IMR-90 (cell line): ENCODE measurements at places on chromosomes 16 and 17. TPM values are rescaled to one million over a fixed set of nuclear protein-coding genes. Genes with fewer than 3 reads are reported as not detected.

- no peak for DNase-seq
Measured at GRCh38 chr17:50381920-50382319, 8.9 kb downstream of the EME1 start.

DNA sequence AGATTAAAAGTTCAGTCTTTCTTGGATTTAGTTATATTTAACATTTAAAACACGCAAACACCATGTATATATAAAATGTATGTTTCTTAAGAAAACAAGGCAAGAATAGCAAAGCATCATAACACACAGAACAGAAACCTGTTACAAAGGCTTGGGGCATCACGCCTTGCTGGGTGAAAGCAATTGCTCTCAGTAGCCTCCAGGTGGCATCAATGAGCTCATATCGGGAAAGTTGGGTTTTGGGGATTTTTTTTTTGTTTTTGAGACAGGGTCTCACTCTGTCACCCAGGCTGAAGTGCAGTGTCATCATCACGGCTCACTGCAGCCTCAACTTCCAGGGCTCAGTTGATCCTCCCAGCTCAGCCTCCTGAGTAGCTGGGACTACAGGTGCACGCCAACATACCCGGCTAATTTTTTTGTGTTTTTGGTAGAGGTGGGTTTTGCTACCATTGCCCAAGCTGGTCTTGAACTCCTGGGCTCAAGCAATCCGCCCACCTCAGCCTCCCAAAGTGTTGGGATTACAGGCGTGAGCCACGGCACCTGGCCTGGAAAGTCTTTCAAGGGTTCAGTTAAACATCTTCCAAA is 56.9 kb downstream of the CYB5D2 start:
- peak; percentile 42 for DNase-seq

DNA sequence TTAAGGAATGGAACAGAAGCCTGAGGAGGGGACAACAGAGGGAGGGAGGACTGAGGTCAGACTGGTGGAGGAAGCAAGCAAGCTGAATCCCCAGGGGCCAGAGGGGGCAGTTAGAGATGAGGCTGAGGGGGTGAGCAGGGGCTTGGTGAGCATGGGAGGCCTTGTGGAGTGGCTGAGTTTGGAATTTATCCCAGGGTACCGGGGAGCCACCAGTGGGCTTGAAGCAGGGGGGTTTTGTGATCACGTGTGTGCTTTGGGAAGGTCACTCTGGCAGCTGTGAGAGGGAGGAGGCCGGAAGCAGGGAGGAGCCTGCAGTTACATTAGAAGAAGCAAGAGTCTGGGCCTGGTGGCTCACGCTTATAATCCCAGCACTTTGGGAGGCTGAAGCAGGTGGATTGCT is 9.8 kb upstream of the CTCF start:
- DNase-seq = no peak

- DNase-seq = no peak
Measured at GRCh38 chr16:55779402-55780094, 53.3 kb downstream of the CES1 start.

- no peak for DNase-seq
Measured at GRCh38 chr17:81085420-81085911, 50.5 kb downstream of the BAIAP2 start.

DNA sequence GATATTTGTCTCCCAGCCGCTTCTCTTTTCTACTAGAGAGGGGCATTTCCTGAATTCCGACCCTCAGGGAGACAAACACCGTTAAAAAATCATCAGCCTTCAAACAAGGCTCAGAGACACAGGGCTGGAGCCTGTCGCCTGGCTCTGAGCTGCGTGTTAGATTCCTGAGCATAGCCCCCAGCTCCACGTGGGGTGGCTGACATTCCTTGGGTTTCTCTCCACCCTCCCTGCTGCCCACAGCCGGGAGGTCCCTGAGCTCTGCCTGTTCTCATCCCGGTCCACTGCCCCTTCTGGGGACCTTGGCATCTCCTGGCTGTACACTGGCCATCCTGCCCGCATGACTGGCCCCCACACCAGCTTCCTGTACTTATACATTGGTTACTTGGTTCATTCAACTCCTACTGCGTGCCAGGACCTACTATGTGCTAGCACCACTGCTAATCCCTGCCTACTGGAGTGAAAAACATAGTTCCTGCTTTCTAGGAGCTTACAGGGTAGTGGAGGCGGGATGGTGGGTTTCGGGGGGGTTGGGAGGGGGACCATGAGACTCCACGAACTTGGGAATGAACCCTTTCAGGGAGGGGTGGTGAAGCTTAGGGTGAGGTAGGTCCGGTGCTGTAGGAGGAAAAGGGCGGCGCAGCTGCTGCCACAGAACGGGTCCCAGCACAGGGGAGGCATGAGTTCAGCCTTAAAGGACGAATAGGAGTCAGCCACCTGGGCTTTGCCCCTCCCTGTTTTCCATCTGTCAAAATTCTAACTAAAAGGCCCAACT is 52.1 kb upstream of the TMEM132E start:
- DNase-seq = no peak

P2RX1 gene
- not detected in 2 replicates for total RNA-seq

DNA sequence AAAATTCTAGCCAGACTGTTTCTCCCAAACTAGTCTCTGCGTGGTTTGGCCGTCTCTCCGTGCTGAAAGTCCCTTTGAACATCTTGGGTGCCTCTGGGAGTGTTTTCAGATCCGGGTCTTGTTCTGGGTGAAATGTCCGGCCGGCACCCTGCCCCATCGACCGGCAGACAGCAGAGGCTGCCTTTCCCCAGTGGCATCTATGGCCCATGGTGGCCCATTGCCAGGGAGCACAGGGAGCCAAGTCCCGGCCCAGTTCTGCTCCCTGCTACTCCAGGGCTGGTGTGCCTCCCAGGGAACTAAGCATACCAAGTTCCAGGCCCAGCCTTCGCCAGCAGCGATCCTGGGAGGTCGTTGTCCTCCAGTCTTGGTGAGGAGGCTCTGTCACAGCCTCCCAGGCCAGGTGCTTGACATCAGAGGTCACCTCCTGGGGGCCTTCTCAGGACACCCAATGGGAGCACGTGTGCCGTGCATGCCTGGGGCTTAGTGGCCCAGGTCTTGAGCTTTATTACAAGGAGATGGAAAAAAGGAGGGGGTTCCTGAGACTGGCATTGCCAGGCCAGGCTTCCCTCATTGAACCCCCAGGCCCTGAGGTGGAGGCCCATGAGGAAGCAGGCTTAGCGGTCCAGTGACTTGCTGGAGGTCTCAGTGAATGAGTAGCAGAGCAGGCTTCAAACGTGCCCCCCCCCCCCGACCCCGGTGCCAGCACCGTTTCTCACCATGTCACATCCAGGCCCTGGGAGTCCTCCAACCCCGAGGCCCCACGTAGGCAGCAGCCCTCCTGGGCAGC is 54.0 kb downstream of the PGS1 start:
- no peak for DNase-seq

DNA sequence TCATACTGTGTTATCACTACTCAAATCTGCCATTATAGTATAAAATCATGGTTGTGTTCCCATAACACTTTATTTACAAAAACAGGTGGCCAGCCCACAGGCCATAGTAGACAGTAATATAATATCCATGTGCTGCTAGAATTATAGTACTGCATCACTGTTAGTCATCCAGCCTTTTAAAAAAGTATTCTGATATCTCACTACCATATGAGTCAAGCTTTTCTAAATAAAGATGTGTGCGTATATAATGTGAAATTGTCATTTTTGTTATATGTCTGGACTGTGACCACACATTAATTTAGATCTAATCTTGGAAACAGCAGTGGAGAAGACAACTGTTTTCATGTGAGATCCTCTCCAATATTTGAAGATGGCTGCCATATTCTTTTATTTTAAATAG is 1049.1 kb upstream of the GOT2 start:
- peak; percentile 7 for DNase-seq

- DNase-seq = peak; percentile 22
Measured at GRCh38 chr17:58121925-58122324, 26.3 kb upstream of the OR4D1 start.

GRCh38 chr17:41917679-41918313 is 955 bp downstream of the ACLY start:
- DNase-seq = peak; percentile 31

- DNase-seq = no peak
Measured at GRCh38 chr16:28312327-28312726, 20.0 kb downstream of the SBK1 start.

C1QTNF8 gene
- not detected in 2 replicates for total RNA-seq

DNA sequence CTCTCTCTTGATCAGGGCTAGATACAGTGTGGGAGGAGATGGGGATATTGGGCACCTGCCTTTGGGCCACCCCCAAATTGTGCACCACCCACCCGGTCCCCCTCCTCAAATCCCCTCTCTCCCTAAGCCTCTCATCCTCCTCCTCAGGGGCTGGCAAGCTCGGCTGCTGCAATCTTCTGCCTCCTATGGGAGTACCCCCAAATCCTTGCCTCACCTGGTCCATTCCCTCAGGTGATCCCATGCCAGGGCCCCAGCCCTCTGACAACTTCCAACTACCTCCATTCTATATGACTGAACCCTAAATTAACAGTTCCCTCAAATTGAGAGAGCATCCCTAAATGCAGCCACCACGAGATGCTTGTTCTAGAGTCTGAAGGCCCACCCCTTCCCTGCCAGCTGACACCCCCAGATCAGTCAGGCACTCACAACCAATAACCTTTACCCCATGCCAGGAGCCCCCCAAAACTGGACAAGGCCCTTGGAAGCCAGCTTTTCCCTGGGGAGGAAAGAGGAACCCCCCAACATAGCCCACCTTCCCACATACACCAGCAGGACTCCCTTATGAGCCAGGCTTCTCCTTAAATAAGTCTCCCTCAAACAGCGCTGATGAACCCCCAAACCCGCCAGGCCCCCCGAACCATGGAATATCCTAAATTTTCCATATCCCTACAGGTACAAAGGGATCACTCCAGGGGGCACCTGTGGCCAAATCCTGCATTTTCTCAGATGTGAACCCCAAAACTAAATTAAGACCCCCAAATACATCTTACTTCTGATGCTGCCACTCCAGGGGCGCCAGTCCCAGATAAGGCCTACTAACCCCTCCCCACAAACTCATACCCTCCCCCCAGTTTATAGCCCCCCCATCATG is 3.2 kb downstream of the DLG4 start:
- DNase-seq = no peak

GRCh38 chr16:46885960-46886763 is 2.0 kb downstream of the GPT2 start:
- DNase-seq = peak; percentile 81

AHSP gene
- total RNA-seq = not detected in 2 replicates

PERCC1 gene
- not detected in 2 replicates for total RNA-seq

DNA sequence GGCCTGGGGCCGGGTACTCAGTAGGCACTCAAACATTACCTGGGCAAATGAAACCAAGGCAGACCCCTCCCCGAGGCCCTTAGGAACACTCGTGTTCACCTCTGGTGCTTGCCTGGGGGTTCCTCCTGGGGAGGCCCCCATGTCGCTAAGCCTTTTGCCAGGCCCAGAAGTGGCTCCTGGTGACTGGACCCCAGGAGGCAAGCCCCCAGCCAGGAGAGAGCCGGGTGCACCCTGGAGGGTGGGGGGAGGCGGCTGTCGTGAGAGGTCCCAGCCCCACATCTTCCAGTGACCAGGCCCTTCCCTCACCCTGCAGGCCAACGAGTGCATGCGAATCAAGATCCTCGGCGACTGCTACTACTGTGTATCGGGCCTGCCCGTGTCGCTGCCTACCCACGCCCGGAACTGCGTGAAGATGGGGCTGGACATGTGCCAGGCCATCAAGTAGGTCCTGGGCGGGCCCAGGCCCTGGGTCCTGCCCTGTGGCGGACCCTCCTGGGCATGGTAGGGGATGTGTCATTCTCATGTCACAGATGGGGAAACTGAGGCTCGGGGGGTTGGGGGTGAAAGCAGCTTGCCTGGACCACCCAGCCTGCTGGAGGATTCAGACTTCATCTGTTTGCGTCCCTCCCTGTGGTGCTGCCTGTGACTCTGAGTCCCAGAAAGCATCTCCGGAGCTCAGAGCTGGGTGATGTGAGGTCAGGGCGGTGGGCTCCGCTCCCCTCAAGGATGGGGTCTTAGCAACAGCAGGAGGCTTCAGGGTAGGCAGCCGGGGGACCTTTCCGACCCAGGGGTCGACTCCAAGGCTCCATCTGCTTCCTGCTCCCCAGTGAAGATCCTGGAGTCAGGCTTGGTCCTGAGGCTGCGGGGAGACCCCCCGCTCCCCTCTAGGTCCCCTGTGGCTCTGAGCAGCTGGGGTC is 32.5 kb downstream of the ADCY7 start:
- no peak for DNase-seq

- no peak for DNase-seq
Measured at GRCh38 chr16:49016461-49016860, 265.2 kb downstream of the CBLN1 start.

DNA sequence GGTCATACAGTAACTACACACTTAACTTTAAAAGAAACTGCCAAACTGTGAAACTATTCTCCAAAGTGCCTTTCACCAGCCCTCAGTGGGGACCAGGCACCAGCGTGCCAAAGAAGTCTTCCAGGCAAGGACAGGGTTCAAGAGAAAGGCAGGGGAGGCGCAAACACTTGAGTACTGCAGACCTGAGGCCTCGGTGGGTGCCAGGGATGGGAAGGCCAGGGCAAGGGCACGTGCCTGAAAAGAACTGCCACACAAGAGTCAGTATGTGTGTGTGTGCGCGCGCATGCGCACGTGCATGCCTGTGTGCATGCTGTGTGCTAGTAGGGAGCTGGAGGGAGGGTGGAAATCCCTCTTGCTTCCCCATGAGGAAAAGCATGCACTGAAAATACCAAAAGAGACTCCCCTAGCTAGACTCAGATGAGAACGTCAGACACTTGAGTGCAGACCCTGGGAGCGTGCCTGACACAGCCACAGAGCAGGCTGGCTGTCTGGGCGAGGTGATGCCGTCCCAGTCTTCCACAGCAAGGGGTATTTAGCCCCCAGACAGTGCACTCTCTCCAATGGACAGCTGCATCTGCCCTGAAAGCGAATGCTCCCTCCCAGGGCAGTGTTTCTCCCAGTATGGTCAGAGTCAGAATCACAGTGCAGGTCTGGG is 40.1 kb upstream of the GSG1L start:
- DNase-seq = no peak
